Inflammatory macrophage treated with lipopolysaccharide for 1 hour (primary cell): ENCODE measurements at places on chromosomes 5 and 9.

DNA sequence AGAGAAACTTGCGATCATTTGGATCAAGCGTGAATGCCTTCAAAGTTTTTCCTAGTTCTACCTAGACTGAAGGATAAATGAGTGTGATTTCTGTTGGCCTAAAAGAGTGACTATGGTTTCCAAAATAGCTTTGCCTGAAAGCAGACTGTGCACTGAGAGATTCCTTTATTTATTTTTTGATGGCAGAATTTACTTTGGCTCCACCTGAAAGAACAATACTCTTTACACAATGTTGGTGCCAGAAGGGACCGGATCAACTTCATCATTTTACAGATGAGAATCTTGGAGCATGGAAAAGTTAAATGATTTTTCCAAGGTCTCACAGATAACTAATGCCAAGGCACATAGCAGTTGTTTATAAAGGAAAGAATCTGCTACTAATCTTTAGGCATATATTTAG is 199.6 kb downstream of the KCTD16 start:
- DNase-seq: no peak

DNA sequence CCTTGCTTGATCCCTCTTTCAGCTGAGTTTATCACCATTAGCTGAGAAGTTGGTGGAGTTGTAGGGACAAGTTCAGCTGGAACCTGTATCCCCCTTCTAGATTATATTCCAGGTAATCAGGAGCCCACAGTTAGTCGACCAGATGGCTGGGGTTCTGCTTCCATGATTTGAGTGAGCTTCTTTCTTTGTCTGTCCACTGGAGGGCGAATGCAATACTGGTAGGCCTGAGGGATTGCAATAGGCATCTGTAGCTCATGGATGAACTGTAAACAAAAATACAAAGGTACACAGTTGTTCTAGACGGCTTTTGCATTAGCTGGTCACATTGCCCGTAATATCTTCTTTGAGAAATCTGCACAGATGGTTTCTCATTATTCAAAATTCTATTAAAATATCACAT is 88.9 kb downstream of the PCSK5 start:
- no peak for DNase-seq

DNA sequence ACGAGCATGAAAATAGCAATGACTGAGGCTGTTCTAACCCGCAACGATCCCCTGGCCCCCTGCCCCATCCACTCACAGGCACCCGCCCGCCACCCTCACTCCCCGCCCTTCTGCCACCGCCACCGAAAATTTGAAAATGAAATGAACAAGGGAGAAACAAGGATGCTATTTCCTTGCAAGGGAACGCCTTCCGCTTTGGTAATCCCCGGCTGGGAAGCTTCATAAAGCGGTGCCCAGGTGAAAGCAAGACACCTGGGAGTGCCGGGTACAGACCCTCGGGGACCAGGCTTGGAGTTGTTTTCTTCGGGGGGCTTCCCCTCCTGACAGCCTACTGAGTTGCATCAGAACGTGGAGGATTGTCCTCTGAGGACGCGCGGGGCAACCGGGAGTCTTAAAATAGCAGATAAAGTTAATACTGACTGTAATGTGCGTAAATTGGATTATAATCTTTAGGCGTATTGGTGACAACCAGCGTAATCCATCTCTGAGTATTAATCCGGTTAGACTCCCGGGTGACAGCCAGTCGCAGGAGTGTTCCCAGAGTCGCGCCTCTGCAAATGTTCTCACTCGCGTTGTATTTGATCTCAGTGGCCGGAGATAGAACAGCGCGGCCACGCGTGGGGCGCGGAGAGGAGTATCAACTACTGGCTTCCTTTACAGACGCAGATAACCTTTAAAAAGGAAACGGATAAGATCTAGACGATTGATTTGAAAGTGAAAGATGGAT is 885 bp upstream of the MLLT3 start:
- DNase-seq: no peak

DNA sequence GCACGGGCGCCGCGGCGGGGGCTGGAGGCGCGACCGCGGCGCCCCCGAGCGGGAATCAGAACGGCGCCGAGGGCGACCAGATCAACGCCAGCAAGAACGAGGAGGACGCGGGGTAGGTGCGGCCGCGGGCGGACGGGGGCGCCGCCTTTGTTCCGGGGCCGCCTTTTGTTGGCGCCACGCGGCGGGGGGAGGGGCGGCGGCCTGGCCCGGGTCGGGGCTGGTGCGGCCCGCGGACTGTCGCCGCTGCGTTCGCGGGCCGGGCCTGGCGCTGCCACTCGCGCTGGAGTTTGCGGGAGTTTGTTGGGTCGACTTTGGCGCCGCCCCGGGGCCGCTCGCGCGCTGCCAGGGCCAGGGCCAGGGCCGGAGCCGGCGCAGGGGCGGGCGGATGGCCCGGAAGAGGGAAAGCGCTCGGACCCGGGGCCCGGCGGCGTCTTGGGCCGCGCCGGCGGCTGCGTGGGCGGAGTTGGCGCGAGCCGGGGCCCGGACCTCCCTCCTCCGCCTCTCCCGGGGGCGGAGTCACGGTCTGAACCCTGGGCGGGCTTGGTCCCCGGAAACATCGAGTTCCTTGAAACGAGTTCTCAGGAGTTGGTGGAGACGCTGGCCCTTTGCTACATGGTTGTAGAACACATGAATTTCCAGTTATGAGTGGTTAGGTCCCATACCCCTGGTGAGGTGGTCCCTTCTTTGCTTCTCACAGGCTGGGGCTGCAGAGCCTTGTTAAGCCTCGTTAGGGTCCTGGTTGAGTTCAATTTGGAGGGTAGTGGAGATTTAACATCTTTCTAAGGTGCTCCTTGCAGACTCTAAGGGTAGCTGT is 809 bp downstream of the HNRNPAB start:
- peak; percentile 79 for DNase-seq

- DNase-seq: no peak
Measured at GRCh38 chr5:43773478-43773844, 170.5 kb downstream of the NNT start.

- no peak for DNase-seq
Measured at GRCh38 chr9:20313415-20313814, 308.9 kb downstream of the MLLT3 start.

DNA sequence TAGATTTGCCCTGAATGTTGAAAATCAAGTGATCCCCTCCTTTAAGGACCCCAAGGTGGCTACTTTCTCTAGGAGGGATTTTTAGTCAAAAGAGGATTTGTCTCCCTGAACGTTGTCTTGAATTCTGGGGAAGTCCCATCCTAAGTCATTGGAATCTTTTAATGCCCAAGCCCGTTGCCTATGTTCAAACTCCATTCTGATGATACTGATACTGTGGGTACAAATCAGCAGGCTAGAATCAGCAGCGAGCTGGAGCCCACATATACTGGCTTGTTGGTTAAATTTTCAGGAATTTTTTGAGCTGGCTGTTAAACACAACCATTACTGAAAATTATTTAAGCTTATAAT is 22.4 kb upstream of the TNFSF15 start:
- DNase-seq: no peak

DNA sequence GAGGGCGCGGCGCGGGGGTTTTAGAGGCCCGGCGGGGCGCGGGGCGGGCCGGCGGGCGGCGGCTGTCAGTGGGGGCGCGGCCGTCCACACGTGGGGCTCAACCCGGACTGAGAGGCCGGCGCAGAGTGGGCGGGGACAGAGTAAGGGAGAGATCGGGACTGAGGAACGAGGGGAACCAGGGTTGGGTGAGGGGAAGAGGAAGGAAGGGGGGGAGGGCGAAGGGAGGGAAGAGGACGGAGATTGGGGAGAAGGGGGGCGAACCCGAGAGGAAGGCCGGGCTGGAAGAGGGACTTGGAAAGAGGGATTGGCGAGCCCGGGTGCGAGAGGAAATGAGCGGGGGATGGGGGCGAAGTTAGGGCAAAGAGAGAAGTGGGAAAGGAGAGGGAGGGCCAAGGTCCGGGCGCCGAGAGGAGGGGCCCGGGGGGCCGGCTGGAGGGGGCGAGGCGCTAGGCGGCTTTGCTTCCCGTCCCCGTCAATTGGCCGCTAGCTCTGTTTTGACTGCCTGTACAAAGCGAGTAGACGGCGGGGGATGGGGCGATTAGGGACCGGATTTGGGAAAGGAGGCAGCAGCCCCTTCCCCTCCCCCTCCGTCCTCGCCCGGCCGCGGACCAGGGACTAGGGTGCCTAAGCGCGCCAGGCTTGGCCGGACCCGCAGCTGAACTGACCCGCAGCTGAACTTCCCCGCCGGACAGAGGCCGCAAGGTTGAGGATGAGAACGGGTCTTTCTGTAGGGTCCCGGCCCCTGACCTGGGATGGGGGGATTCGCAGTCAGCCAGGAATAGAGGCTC is 399 bp upstream of the FBN2 start:
- peak; percentile 60 for DNase-seq

- peak; percentile 27 for DNase-seq
Measured at GRCh38 chr5:134127376-134127861, 12.9 kb downstream of the TCF7 start.

DNA sequence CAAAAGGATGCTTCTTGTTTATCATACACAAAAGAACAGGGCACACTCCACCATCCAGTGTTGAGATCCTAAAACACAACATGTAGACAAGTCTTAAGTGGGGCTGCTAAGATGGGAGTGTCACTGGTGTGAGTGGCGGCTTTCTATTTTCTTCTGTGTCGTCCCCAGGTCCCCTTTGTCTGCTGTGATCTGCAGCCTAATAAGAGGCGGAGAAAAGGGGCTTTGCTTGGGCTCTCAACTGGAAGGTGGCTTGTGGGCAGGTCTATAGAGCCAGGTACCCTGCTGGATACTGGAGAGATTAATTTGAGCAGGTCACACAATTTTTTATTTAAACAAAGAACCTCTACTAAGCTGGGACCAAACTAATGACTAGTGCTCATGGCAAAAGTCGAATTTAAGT is 126.1 kb upstream of the SAP30L start:
- no peak for DNase-seq

DNA sequence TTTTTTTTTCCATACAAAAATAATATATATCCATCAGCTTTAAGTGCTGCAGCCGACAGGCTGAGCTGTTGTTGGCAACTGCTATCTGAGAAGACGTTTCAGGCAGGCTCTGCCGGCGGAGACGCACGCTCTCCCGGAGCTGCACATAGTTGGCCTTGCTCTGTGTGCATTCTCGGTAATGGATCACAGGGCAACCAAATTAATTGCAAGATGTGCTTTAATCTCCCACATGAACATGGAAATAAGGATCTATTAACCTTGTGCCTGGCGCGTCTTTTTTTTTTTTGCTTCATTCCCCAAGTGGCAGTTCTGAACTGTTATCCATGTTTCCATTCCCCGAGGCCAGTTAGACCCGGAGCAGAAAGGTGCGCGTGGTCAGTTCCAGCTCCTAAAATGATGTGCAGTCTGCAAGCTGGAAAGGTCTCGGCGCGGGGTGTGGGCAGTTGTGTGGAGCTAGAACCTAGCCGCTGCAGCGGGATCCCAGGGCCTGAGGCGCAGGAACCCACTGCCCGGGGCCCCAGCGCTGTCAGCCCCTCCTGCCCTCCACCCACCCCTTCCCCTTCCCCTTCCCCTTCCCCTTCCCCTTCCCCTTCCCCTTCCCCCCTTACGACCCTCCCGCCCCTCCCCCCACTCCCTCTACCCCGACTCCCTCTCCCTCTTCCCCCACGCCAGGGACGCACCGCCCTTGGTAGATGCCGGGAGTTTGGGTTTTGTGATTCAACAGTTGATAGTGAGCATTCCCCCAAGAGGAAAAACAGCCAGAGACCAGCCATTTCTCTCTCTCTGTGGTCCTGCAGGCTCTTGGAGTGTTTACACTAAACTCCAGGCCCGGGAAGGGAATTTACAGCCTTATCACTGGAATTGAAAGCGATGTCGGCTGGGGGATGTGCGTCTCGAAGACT is 137.8 kb downstream of the CEP120 start:
- DNase-seq: no peak

DNA sequence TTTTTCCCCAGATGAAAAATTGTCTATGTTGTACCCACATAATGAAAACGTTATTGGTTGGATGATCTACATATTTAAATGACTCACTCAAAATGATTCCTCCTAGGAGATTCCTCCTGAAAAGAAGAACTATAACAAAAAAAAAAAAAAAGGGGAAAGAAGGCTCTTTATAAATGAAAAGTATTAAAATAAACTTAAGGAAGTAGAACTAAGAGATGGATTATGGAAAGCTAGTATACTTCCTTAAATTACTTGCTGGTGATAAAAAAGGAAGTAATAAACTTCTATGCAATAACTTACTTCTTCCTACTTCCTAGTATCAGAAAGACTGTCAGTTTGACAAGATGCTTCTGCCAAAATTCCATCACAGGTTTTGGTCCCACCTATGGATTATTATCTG is 1087.7 kb downstream of the CDH12 start:
- DNase-seq: peak; percentile 19

GRCh38 chr5:16803831-16804230 is 132.3 kb downstream of the MYO10 start:
- DNase-seq: no peak

GRCh38 chr5:174082286-174082685 is 36.8 kb downstream of the NSG2 start:
- no peak for DNase-seq

DNA sequence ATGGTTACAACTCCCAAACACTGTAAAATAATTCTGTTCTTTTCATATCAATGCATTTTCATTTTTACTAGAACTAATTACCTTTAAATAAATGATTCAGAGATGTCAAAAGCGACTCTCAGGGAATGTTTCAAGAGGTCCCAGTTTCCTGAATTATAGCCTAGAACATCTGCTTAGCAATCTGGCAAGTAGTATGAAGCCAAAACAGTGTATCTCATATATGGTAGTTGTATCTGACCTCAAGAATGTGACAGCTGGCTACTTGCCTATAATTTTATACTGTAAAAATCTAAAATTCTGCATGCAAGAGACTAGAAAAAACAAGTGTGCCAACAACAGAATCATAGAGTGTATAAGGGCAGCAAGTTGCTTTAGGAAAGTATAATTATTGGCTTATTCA is 187.7 kb upstream of the POU5F2 start:
- DNase-seq: no peak

GRCh38 chr9:99128133-99128406 is 23.2 kb downstream of the TGFBR1 start:
- DNase-seq: no peak

GRCh38 chr9:116849721-116850120 is 162.6 kb downstream of the TRIM32 start:
- DNase-seq: no peak

DNA sequence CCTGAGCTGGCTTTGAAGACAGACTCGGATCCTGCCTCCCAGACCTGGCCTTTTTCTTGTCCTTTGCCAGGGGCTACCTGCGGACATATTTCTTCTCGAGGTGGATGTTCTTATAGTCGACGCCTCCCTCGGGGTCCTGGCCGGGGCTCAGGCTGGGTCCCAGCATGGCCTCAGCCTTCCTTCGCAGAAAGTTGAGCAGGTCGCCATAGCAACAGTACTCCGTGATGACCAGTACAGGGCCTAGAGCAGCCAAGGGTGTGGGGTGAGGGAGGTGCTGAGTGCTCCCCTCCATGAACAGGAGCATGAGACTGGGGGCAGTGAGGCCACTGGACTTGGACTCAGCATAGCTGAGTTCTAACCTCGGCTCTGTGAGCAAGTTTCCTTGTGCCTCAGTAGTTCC is 26.7 kb downstream of the CSF1R start:
- DNase-seq: no peak
